ENCODE measurements at places on chromosomes 5 and 9.

GRCh38 chr5:72487177-72487576 lies 20.0 kb downstream of the ZNF366 start:
- no peak for DNase-seq

- DNase-seq: no peak
Observed at GRCh38 chr5:100683881-100684280, 148.7 kb downstream of the FAM174A start.

DNA sequence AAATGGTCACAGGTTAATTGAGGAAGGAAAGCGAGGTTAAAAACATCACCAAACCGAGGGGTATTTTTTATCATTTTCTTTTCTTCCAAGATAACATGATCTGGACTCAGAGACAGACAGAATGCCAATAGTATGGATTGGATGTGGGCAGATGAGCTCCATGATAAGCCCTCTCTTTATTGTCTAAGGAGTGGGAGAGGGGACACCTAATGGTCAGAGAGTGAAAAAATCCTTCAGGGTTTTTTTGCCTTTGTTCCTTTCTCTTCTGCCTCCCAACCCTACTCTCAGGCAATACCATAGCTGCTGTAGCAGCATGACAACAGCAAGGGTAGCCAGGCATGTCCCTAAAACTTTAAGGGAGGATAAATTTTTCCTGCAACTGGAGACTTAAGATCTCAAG lies 94.7 kb downstream of the DIRAS2 start:
- no peak for DNase-seq

- no peak for DNase-seq
Observed at GRCh38 chr5:88695232-88695631, 187.8 kb downstream of the MEF2C start.

- DNase-seq: no peak
Observed at GRCh38 chr9:99237356-99237755, 15.3 kb downstream of the SEC61B start.

DNA sequence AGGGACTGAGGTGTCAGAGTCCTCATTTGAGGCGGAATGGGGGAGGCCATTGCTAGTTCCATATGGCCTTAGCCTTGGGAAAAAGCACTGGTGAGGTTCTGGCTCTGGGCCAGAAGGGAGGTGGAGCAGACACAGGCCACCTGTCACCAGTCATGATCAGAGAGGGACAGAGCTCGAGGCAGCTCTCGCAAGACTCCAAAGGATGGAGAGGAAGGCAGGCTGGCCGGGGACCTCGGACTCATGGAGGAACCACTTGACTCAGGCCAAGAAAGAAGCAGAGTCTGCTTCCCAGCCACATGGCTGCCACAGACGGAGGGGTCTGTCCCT lies 29.2 kb upstream of the NSMF start:
- no peak for DNase-seq

DNA sequence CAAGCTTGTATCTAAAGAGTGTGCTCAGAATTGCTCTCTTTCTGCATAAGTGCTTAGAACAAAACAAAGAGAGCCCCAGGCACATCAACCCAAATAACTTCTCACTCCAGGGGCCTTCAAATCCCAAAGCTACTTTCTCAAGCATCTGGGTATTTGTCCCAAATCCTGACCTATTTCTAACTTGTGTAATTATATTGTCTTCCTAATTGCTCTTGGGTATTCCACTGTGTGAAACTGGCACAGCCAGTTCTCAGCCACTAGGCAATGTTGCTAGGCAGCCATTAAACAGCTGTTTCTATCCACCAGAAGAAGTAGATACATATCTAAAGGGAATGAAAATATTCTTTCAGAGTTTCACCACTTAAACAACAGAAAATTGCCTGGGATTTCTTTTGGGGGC lies 198.8 kb downstream of the PRELID2 start:
- no peak for DNase-seq

GRCh38 chr5:169657127-169657526 lies 20.1 kb downstream of the DOCK2 start:
- DNase-seq: no peak

DNA sequence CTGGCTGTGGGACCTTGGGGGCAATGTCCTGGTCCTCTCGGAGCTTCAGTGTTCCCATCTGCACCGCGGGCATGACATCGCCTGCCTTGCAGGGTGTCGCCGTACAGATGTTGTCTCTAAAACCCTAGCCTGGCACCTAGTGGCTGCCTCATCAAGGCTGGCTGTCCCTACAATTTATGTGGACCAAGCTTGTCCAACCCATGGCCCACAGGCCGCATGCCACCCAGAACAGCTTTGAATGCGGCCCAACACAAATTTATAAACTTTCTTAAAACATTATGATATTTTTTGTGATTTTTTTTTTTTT lies 18.3 kb upstream of the ASS1 start:
- no peak for DNase-seq

- no peak for DNase-seq
Observed at GRCh38 chr5:102762095-102762534, 7.0 kb downstream of the PAM start.

DNA sequence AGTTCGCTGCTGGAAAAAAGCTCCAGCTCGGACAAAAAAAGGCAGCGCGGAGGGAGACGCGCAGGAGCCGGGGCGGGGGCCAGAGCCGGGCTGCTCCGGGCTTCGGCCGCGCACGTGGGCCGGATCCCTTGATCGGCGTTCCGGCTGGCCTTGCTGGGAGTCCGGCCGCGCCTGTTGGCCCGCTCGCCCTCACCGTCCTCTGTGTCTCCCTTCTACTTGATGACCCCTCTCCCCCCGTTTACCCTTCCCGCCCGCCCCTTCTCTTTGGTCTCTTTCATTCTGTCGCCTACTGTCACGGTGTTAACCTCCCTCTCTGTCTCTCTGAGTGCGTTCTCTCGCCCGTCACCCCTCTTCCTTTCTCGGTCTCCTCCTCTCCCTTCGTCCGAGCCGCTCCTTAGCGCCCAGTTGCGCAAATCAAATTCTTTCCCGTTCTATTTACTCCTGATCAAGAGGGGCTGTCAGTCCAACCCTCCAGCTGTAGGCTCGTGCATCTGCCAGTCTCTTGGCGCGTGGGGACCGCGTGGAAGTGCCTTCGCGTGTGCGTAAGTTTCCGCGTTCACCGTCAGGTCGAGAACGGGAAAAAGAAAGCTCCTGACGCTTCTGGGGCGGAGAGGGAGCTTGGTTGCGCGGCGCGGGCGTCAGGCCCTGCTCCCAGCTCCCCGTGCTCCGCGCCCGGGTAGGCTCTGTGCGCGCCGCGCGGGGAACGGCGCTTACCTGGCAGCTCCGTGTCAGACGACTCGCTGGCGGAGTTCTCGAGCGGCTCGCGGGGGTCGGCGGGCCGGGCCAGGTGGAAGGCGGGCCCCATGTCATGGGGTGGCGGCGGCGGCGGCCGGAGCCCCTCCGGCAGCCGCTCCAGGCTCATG lies 798 bp downstream of the PITX1 start:
- no peak for DNase-seq

DNA sequence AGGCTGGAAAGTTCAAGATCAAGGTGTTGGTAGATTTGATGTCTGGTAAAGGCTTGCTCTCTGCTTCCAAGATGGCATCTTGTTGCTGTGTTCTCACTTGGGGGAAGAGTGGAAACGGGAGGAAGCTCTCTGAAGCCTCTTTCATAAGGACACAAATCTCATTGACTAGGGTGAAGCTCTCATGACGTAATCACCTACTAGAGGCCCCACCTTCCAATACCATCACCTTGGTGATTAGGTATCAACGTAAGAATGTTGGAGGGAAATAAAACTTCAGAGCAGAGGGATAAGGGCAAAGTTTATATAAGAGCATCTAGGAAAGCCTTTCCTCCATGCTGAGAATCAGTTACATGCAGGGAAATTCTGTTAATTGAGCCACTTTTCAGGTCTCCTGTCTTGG lies 15.4 kb upstream of the KLF9 start:
- DNase-seq: no peak

- no peak for DNase-seq
Observed at GRCh38 chr5:179250561-179251225, 94.6 kb downstream of the ADAMTS2 start.

DNA sequence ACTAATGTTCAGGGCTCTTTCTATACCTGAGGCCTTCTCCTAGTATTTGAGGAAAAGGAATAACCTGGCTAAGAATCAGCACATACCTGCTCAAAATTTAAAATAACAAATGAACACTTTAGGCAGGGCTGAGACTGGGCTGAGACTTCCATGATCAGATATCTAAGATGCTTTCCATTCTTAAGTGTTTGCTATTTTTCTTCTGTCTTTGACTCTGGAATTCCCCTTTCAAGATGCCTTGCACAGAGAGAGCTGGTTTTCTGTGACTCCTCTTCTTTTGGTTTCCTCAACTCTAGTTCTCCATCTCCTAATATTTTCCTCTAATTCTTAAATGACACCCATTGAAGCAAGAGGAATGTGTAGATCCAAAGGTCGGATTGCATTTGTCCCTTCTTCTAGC lies 61.1 kb downstream of the DPYSL3 start:
- no peak for DNase-seq

DNA sequence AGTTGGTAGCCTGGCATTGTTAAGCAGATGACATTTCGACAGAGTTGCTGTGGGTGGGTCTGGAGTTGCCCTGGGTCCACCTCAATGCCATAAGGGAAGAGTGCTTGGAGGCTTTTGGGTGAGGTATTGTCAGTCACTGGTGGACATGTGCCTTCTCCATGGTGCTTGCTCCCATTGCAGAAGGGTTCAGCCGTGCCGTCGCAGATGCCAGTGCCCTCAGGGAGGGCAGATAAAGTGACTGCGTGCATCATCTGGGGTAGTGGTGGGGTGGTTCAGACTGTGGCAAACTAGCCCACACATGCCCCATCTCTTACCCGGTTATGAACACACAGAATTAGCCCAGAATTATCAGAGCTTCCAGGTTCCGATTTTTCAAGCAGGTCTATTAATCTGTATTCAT lies 71.6 kb downstream of the FBXL7 start:
- no peak for DNase-seq

- peak; percentile 57 for DNase-seq
Observed at GRCh38 chr5:112848116-112848811, 12.8 kb upstream of the SRP19 start.

GRCh38 chr5:5217371-5217770 lies 77.2 kb downstream of the ADAMTS16 start:
- no peak for DNase-seq

DNA sequence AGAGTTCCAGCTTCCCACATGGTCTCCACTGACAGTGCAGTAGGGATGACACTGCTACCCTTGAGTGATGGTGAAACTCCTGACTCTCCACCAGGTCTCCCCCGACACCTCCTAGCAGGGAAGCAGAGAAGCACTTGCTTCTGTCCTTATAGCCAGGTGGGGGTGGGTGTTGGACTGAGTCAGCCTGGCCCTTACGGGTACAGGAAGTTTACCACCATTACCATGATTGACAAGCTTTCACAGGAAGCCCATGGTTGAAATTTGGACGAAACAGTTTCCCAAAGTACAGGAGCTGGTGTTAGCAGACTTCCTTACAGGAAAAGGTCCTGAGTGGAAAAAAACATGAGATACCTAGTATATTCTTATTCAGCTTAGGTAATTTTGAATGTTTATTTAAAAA lies 3.1 kb upstream of the FBXL7 start:
- DNase-seq: peak; percentile 52

DNA sequence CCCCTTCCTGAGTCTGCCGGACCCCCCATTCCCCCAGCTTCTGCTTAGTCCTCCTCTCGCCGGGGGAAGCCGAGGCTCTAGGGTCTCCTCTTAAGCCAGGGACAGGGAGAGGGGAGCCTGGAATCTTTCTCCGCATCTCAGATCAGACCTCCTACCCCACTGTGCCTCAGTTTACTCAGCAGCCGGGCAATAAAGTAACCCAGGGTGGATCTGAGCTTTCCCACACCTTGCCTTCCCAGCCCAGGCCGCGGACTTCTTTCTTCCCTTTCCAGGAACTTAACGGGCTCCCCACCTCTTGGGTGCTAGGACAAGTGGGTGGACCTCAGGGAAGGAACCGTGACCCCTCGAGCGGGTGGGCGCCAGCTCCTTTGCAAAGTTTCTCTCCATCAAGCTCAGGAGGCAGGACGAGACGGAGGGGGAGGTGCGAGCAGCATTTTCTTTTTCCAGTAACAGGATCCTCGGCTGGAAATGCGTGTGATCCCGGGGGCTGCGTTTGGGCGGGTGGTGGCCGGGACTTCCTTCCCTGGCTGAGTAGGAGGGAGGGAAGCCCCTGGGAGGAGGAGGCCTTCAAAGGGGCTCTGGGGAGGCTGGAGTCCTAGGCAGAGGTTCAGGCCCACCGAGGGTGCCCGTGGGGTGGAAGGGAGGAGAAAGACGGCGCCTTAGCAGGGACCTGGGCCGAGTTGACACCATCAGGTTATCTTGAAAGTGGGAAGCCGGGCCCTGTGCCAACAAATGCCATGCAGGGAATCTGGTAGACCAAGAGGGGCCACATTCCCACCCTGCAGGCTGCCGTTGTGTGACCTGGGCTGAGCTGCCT lies 795 bp downstream of the DAB2IP start:
- no peak for DNase-seq

- DNase-seq: no peak
Observed at GRCh38 chr9:133355881-133356357, 368 bp downstream of the SURF1 start.

DNA sequence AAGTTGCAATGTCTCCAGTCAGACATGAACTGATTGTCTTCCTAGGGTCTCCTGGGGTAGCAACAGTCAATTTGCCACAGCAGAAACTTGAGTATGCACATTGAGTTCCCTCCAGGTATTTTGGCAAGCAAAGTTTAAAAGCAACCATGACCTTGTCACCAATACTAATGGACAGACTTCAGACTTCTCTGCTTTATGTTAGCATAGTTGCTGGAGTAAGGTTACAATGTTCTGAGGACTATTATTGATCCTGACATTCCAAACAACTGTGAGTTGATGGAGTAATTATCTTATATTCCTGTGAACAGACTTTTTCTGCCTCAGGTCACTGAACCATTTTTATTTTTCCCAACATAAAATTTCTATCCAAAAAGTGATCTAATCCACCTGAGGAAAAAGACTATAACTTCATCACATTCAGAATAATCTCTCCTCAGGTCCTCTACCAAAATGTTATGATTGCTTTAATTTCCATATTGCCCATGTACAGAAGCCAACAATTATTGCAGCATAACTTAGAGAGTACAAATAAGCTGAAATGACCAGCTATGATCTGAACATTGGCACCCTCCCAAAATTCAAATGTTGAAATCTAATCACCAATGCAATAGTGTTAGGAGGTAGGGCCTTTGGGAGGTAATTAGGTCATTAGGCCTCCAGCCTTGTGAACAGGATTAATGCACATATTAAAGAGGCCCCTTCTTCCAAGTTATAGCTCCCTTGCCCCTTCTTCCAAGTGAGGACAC lies 228.3 kb downstream of the PDE4D start:
- no peak for DNase-seq

DNA sequence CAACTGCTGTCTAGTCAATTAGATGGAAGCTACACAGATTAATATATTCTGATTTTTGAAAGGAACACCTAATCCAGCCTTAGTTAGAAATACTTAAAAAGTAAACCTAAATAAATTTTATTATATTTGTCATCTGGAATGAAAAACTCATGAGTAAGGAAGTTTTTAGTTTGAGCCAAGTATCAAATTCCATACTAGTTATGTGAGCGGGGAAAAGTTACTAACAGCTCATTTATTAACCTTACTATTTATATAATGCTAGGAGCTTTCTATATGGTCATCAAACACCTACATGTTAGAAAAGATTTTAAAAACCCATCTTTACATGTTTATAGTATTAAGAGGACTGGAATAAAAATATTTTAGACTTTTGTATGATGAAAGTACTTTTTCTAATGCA lies 41.6 kb upstream of the POU5F2 start:
- no peak for DNase-seq

GRCh38 chr9:98318834-98319478 lies 63.5 kb upstream of the TBC1D2 start:
- DNase-seq: no peak

GRCh38 chr5:177606071-177607051 lies 6.4 kb downstream of the B4GALT7 start:
- no peak for DNase-seq

- no peak for DNase-seq
Observed at GRCh38 chr5:37777432-37778130, 62.3 kb downstream of the GDNF start.

Measured in glomerular endothelial cell (primary cell).